H1 (cell line): ENCODE measurements at places on chromosomes 12 and 14. TPM values are rescaled to one million over a fixed set of nuclear protein-coding genes. Genes with fewer than 3 reads are reported as not detected.

- 0 out of 2 replicates have a peak, but pooled peaks cover 1% of the 10 kb centered on the region for H3K4me1 ChIP-seq
- no peak for DNase-seq
- H3K27me3 ChIP-seq = no peaks in the 10 kb centered on the region
- H3K4me3 ChIP-seq = no peak overlapping the region
- H3K27ac ChIP-seq = no peak overlapping the region
- no peaks in the 10 kb centered on the region for H3K36me3 ChIP-seq
These were observed 5.8 kb upstream of the DICER1 start for GRCh38 chr14:95163132-95163531.

GRCh38 chr12:67425394-67425793 lies 156.2 kb downstream of the CAND1 start:
- DNase-seq = no peak
- H3K4me3 ChIP-seq = no peak overlapping the region
- no peak overlapping the region for H3K27ac ChIP-seq
- H3K27me3 ChIP-seq = no peaks in the 10 kb centered on the region

DNA sequence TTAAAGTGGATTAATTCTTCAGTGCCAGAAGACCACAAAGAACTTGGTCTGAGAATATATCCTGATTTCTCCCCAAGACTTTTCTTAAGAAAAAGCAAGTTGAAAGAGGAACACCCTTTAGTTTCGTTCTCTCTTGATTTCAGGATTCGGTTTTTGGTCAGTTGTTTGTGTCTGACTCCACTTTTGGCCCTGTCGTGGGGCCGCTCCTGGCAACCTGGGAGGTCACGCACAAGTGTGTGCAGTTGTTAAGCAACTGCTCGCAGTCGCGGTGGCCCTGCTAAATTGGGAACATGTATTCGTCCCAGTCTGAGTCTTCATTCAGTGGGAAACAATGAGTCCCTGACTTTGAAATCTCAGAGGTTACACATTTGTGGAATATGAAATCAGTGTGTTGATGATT lies 68.7 kb downstream of the RGS6 start:
- H3K36me3 ChIP-seq = no peaks in the 10 kb centered on the region
- no peaks in the 10 kb centered on the region for H3K27me3 ChIP-seq
- H3K27ac ChIP-seq = no peak overlapping the region
- no peak overlapping the region for H3K4me3 ChIP-seq
- DNase-seq = no peak

DNA sequence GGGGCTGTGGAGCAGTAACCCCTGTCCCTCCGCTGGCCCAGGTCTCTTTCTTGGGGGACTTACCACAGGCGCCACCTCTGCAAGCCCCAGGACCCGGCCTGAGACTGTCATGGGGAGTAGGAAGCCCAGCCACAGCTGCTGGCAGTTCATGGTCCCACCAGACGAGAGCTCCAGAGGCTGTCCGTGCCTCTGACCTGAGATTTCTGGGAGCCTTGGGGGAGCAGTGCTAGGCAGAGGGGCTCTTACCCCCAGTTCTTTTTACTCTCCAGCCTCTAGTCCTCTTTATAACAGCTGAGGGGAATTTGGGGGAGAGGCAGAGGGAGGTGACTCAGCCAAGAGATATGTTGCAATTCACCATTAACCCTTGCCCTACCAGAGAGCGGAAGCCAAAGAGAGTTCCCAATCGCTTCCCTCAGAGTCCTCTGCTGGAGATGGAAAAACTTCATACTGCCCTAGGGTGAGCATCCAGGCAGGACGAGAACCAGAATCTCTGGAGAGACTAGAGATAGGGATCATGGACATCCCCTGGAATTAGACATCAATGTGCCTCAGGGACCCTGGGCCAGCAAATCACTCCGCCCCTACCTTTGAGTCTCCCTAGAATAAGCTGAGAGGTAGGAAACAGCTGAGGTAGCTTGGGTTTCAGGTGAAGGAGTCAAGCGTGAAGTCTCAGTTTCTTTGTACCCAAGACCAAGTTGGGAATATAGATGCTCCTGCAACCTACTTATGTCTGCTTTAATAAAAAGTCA lies at the start of gene MMP19:
Gene MMP19 (minus strand): TSS at position 256 of the 749 bp plus-strand sequence. CDS start 106 bp downstream, at position 150.
- H3K27ac ChIP-seq = no peak within 1 kb of the TSS
- H3K4me3 ChIP-seq = peak within 1 kb of the TSS; percentile 10; the same call in 1 of the 2 replicates
- no peaks in the 10 kb centered on the region for H3K27me3 ChIP-seq
- H3K4me1 ChIP-seq = no peaks in the 10 kb centered on the region; the same call in 1 of the 2 replicates

GRCh38 chr14:80973931-80974641 lies 18.7 kb downstream of the TSHR start:
- no peak for DNase-seq
- H3K27ac ChIP-seq = no peak overlapping the region
- H3K27me3 ChIP-seq = no peaks in the 10 kb centered on the region
- no peak overlapping the region for H3K4me3 ChIP-seq
- no peaks in the 10 kb centered on the region for H3K4me1 ChIP-seq

DNA sequence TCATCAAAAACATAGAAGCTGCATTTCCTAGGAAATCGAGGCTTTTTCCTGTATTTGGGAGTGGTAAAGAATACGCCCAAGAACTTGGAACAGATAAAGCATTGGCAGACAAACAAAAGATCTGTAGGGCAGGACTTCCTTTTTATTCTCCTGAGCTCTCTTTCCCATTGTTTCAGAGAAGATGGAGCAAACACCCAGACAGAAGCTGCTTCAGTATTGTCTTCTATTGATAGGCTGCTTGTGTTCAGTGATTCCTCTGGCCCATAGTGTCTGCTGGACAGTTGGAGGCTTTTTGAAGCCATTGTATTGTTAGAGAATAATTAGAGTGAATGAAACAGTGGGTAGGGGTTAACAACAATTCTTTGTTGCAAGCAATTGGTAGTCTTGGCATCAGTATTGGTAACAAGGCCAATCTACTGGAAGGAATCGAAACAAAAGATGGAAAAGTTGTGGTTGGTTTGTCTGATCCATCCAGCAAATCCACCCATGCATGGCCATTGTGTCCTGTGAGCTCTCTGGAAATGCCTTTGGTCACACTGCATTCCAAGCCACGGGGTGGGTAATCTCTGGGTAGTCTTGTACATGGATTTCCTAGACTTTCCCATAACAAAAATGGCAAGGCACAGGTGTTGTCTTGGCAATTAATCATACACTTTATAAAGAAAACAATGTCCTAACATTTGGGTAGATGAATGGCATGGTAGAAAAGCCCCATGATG lies 424.8 kb downstream of the RAD51B start:
- no peak overlapping the region for H3K4me3 ChIP-seq
- H3K27ac ChIP-seq = no peak overlapping the region
- H3K4me1 ChIP-seq = peaks cover 14% of the 10 kb centered on the region; the same call in 1 of the 2 replicates
- no peaks in the 10 kb centered on the region for H3K36me3 ChIP-seq
- no peak for DNase-seq

GRCh38 chr14:63186453-63186852 lies 17.8 kb upstream of the RHOJ start:
- DNase-seq = no peak
- no peak overlapping the region for H3K4me3 ChIP-seq
- H3K36me3 ChIP-seq = no peaks in the 10 kb centered on the region
- no peak overlapping the region for H3K27ac ChIP-seq
- H3K4me1 ChIP-seq = no peaks in the 10 kb centered on the region
- H3K27me3 ChIP-seq = no peaks in the 10 kb centered on the region

DNA sequence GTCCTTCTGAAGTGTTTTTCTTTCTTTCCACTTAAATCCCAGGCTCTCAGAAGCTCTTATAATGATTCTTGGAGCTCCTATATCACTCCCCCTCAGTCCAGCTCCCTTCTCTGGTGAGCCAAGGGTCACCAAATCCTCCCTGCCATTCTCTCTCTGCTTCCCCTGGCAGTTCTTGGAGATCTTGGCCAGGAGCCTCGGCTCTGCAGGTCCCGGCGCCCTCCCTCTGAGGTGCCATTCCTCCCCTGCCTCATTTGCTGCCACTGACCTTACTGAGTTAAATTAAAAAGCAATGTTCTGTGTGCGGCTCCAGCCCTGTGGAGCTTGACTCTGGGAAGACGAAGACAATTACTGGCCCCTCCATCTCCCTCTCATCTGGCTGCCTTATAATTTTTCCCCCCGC lies 7.0 kb downstream of the CISTR start:
- H3K4me3 ChIP-seq = no peak overlapping the region
- DNase-seq = no peak
- H3K36me3 ChIP-seq = no peaks in the 10 kb centered on the region
- H3K4me1 ChIP-seq = no peaks in the 10 kb centered on the region
- H3K27me3 ChIP-seq = peaks cover 63% of the 10 kb centered on the region
- H3K27ac ChIP-seq = no peak overlapping the region

GRCh38 chr12:123149501-123150274 lies 1.2 kb downstream of the PITPNM2 start:
- H3K4me1 ChIP-seq = peaks cover 26% of the 10 kb centered on the region
- peaks cover 28% of the 10 kb centered on the region; the same call in 1 of the 2 replicates for H3K27me3 ChIP-seq

- DNase-seq = no peak
- no peaks in the 10 kb centered on the region for H3K36me3 ChIP-seq
- H3K27ac ChIP-seq = no peak overlapping the region
- no peaks in the 10 kb centered on the region for H3K27me3 ChIP-seq
- H3K4me3 ChIP-seq = no peak overlapping the region
These were observed 492.9 kb upstream of the TBX3 start for GRCh38 chr12:115176741-115177400.

GRCh38 chr12:132030367-132031038 lies 80.8 kb downstream of the EP400 start:
- H3K27ac ChIP-seq = no peak overlapping the region
- H3K36me3 ChIP-seq = peaks cover 72% of the 10 kb centered on the region

- no peaks in the 10 kb centered on the region for H3K27me3 ChIP-seq
- no peak for DNase-seq
- no peaks in the 10 kb centered on the region for H3K36me3 ChIP-seq
- peaks cover 5% of the 10 kb centered on the region; the same call in 1 of the 2 replicates for H3K4me1 ChIP-seq
- no peak overlapping the region for H3K27ac ChIP-seq
These were observed 130.9 kb upstream of the PLEKHA5 start for GRCh38 chr12:18998343-18999261.

- no peaks in the 10 kb centered on the region; the same call in 1 of the 2 replicates for H3K4me1 ChIP-seq
- no peak for DNase-seq
- no peaks in the 10 kb centered on the region for H3K27me3 ChIP-seq
- no peak overlapping the region for H3K27ac ChIP-seq
These were observed 91.3 kb downstream of the ITPR2 start for GRCh38 chr12:26741584-26742227.

DNA sequence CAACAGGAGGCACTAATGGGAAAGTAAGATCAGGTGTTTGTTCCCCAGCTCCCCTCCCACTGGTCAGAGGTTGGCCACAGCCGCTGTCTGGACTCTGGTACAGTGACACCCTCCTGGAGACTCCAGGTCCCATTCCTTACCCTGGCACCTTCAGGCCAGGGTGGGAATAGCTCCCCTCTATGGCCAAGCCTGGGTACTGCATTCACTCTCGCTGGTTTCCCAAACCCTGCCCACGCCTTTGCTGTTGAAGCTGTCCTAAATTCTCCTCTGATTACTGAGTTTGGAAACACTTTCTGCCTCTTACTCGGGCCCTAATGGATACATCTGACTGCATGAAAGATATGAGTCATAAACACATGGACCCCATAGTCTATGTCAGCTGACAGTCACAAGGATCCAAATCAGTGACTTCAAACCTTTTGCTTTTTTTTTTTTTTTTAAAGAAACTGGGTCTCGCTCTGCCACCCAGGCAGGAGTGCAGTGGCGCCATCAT lies 17.9 kb downstream of the HRK start:
- H3K36me3 ChIP-seq = no peaks in the 10 kb centered on the region
- H3K27me3 ChIP-seq = no peaks in the 10 kb centered on the region
- H3K27ac ChIP-seq = no peak overlapping the region
- no peak overlapping the region for H3K4me3 ChIP-seq
- peak; percentile 47 for DNase-seq

Gene NANOG
- total RNA-seq = 229 and 231 TPM in 2 replicates

Gene OTOGL
- total RNA-seq = 0.17 and 0.31 TPM in 2 replicates

Gene SMIM41
- total RNA-seq = 0.28 and 0.31 TPM in 2 replicates

Gene KRT6C
- not detected in 2 replicates for total RNA-seq

Gene SPX
- 0.29 and 1.3 TPM in 2 replicates for total RNA-seq

Gene EIF2S3B
- total RNA-seq = 5.3 and 6.7 TPM in 2 replicates

Gene XRCC3
- 41.7 and 41.8 TPM in 2 replicates for total RNA-seq

Gene C12orf60
- total RNA-seq = 1.2 and 1.5 TPM in 2 replicates

Gene HHIPL1
- total RNA-seq = 2.6 and 3.1 TPM in 2 replicates

Gene CELA1
- total RNA-seq = not detected in 2 replicates

Gene SLC22A17
- 39.4 and 43.0 TPM in 2 replicates for total RNA-seq

Gene TROAP
- total RNA-seq = 52.0 and 54.0 TPM in 2 replicates

Gene DLGAP5
- total RNA-seq = 150 and 155 TPM in 2 replicates

Gene ZBTB42
- total RNA-seq = 2.8 and 2.9 TPM in 2 replicates

Gene ADIPOR2
- total RNA-seq = 46.4 and 50.8 TPM in 2 replicates
